ENCODE measurements at places on chromosomes 13 and 19.

DNA sequence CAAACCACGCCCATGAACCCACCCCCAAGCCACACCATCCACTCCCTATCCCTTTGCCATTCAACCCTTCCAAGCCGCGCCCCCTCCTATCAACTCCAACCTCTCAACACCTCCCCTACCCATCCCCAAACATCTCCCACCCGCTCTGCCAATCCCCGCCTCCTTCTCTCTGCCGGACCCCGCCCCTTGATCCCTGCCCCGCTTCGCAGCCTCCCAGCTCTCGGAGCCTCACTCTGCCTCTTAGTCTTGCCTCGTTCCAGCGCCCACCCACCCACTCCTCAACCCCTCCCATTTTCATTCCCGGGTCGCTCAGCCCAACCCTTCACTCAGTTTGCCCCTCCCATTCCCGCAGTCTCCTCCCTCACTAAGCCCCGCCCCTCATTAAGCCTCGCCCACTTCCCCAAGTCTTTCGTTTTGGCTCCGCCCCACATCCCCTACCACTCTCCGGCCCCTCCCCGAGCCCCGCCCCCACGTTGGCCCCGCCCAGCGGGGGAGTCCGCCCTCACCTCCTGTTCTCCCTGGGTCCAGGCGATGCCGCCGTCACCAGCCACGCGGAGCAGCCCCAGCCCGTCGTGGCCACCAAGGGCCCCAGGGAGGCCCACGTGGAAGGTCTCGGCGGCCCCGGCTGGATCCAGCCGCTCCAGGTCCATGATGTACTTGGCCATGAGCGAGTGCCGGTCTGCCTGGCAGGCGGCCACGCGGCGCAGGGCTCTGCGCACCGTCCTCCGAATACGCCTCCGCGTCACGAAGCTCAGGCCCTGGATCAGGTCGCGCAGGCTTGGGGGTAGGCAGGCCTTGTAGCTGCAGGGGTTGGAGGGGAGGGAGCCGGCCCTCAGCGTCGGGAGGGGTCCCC is 5.7 kb downstream of the JAK3 start:
- DNase-seq = peak; percentile 61

- DNase-seq = no peak
These were observed 69.1 kb downstream of the MTUS2 start for GRCh38 chr13:28889086-28889732.

- no peak for DNase-seq
These were observed 133.9 kb upstream of the WASF3 start for GRCh38 chr13:26423629-26424028.

- no peak for DNase-seq
These were observed 88.0 kb upstream of the FRY start for GRCh38 chr13:31943591-31943990.

DNA sequence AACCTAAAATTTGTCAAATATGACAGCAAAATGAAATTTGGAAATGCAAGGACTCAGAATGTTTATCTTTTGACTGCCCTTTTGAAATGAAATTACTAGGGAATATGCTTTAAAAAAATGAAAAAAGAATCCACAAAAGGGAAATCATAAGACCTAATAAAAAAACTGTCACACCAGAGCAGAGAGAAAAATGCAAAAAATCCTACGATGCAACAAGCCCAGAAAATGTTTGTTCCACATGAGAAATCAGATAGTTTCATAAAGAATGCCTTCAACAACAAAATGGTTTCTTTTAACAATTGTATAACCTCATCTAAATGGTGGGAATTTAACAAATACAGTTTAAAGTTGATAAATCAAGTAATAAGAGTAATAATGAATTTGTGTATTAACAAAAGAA is 8.0 kb downstream of the LPAR6 start:
- DNase-seq = no peak

DNA sequence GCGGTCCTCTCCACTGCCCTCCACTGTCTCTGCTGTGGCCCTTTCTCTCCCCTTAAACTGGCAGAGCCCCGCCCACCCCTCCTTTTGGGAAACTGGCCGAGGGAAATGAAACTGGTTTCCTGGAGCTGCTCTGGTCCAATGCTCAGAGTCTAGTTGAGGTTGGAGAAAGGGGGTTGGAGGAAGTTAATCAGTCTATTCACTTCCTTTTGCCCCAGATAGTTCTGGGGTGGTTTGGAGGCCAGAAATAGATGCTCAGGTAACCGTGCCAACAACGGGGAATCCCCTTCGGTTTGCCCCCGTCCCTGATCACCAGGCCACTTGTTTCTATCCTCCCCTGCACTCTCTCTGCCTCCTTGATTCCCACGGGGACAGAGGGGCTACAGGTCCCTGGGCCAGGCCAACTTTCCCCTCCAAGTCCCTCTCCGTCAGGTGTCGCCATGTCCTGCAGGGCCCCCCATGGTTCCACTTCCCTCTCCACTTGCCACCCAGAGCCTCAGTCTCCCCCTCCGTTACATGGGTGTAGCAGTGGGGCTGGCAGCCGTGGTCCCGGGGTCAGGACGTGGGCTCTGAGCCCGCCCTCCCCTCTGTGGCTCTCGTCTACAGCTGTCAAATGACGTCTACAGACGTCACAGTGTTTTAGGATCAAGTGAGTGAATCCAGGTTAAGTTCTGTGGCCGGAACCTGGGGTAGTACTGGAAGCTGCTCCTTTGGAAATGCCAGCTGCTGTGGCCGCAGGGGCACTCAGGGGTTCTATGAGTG is at the start of gene IL4I1:
TSS of gene IL4I1 (minus strand) at position 25 of the 759 bp plus-strand sequence. CDS start 727 bp downstream, outside the sequence.
- peak; percentile 70 for DNase-seq

GRCh38 chr19:8097681-8098567 is 45.4 kb downstream of the CCL25 start:
- no peak for DNase-seq

GRCh38 chr19:52653161-52653560 is 15.0 kb upstream of the ZNF83 start:
- no peak for DNase-seq

DNA sequence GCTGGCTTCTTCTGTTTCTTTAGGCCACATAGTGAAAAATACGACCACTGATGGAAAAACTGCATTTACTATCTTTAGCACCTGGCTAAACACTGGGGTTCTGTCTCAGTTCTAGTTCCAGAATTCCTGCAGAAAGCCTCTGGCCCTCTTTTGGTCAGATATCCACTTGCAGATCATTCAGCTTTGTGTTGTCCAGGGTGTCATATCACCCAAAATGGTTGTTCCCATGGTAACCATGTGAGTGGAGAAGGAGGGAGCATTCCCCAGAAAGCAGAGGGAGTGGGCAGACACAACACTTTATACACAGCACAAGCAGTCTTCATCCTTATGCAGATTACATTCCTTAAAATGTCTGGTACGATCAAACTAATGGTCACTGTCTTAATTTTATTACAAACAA is 73.5 kb downstream of the CAB39L start:
- DNase-seq = no peak

GRCh38 chr13:96003304-96003703 is 49.9 kb downstream of the UGGT2 start:
- DNase-seq = no peak

- DNase-seq = no peak
These were observed 6.9 kb downstream of the ANGPTL6 start for GRCh38 chr19:10095622-10095947.

- DNase-seq = no peak
These were observed 29.6 kb upstream of the CALM3 start for GRCh38 chr19:46571495-46571894.

GRCh38 chr13:110124201-110124940 is 182.6 kb downstream of the COL4A1 start:
- DNase-seq = no peak

- no peak for DNase-seq
These were observed 54.9 kb upstream of the ATP12A start for GRCh38 chr13:24625331-24625731.

DNA sequence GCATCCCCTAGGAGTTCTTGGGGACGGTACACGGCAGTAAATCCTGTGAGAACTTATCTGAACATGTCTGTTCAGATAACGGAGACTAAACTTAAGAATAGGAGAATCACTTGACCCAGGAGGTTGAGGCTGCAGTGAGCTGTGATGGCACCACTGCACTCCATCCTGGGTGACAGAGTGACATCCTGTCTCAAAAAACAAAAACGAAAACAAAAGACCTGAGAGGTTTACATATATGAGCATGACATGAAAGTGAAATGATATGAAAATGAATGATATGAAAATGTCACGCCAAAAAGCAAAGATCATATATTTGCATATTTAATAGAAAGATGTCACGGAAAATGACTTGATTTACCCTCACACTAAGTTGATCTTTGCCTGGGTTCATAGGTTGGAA is 5.8 kb downstream of the ZNF175 start:
- no peak for DNase-seq

DNA sequence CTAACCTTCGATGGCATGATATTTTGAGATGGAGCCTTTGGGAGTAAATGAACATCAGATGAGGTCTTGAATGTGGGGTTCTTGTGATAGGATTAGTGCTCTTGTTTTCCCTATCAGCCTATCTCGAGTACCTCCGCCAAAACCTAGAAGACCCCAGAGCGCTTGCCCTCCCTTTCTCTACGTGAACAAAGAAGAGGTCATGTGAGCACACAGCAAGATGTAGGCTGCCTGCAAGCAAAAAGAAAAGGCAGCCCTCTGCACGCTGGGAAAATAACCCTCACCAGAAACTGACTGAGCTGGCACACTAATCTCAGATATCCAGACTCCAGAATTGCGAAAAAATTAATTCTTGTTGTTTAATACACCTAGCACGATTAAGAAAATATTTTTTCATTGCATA is 799.8 kb upstream of the SLC10A2 start:
- no peak for DNase-seq

DNA sequence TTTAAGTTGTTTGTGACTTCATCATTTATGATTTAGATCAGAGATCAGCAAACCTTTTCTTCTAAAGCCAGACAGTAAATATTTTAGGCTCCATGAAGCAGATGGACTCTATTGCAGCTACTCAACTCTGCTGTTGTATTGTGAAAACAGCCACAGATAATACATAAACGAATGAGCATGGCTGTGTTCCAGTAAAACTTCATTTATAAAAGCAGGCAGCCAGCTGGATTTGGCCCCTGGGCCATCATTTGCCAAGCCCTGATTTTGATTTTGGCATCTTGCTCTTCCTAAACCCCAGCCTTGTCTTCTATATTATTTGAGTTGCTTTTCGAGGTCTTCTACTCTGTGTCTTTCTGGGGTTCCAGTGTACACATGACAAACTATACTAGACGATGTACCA is 41.3 kb downstream of the RNASEH2B start:
- no peak for DNase-seq

DNA sequence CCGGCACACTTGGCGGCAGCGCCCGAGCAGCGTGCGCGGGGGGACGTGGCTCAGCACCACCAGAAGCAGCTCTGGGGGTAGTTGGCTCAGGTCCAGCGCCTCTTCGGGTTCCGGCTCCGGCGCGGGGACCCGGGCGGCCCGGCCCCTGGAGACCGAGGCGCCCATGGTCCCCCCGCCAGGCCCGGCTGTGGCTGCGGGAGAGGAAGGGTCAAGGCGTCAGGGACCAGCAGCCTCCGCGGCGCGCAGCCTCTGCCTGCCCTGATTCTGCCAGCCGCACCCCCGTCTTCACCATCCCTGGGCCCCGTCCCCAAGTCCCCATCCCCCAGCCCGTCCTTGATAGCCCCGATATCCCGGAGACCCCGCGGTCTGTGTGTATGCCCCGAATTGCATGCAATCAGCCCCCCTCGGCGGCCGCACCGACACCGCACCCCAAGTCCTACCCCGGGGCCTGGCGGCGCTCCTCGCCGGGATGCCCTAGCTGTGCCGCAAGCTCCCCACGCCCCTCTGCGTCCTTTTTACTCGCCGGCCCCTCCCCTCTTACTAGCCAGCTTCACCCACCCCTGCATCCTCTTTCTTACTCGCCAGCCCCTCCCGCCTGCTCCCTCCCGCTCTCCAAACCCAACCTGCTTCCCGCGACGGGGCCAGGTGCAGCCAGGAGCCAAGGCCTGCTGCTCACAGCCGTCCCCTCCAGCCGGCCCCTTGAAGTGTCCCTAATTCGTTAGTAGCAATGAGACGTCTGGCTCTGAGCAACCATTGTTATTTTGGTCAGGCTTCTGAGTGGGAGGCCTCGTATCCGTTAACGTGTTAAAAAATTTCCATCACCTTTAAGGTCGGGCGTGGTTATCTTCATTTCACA is at the start of gene FBXO27:
TSS of gene FBXO27 (minus strand) at position 487 of the 856 bp plus-strand sequence. CDS start at position 165, 322 bp downstream.
- DNase-seq = no peak

DNA sequence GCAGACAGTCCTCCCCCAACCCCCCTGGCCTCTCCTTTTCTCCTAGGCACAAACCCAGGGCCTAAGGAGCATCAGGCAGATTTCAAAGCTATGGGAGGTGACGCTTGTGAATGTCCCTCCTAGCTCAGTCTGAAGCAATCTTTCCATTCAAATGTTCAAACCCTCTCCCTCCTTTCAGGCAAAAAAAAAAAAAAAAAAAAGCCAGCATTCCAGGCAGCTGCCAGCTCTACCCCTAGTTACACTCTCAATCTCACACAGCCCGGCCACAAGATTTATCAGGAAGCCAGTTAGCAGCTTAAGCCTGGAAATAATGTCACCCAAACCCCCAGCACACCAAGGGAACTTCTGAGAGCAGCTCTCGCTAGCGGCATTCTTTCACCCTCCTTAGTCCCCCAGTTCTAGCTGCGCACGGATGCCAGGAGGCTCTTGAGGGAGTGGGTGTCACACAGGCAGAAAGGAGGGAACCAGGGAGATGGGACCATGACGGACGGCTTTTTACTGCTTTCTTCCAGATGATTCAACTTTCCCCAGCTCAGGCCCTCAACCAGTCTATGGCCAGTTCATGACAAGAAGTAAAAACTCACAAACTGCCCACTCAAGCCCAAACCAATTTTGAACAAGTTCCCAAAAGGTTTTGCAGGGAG is 6.3 kb downstream of the SH3GL1 start:
- no peak for DNase-seq

DNA sequence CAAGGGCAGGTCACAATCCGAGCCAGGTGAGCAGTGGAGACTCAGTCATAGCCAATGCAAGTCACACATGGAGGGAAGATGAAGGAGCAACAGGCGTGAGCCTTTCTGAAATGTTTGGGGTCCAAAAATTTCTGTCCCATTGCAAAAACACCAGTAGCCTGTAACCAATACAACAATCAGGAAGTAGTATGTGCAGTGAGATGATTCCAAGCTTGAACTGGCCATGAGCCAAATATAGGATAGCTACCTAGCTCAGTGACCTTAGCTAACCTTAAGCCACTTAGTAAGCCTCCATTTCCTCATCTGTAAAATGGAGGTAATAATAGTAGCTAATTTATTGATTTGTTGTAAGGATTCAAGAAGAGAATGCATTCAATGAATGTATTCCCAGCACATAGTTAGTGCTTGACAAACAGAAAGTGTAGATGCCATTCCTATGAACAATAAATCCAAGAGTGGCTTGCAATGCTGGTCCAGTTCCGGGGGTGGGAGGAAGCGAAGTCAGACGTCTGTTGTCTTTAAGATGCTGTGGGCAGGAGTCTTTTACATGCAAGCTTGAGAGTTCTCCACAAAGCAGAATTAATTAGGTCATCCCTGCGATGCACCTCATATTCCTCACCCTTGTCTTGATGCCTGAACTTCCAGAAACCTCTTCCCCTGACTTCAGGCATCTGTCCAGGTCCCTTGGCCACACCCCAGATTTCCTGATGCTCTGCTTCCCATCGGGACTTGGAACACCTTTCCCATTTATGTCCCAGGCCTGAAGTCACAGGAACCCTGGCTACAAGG is 195.7 kb upstream of the UBL3 start:
- DNase-seq = no peak

GRCh38 chr19:40803857-40804782 is 5.1 kb downstream of the EGLN2 start:
- DNase-seq = peak; percentile 37

- no peak for DNase-seq
These were observed 111.9 kb downstream of the KL start for GRCh38 chr13:33128134-33128533.

- DNase-seq = no peak
These were observed 904.5 kb downstream of the SLITRK6 start for GRCh38 chr13:84894749-84895148.

Data from stimulated activated CD8-positive, alpha-beta memory T cell treated with anti-CD3 and anti-CD28 coated beads, Interleukin-7, amount 100 ng/mL, for 48 hours (primary cell).